ENCODE measurements at places on chromosomes 2 and 18.

DNA sequence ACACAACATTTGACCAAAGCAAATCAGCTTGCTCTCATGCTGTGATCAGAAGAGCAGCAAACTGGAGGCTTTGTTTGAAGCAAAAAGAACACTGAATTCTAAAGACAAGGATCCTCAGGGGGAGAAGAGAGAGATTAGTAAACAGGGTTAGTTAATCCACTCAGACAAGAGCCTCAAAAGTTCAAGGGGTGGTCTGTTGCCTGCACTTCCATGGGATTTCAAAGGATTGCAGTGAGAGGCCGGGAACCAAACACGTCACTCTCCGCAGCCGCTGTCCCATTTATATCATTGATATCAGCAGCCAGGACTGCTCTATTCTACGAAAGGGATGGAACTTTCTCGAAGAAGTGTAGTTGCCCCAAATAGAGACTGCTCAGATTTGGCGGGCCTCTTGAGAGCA is 97.8 kb upstream of the SP3 start:
- no peak for DNase-seq

DNA sequence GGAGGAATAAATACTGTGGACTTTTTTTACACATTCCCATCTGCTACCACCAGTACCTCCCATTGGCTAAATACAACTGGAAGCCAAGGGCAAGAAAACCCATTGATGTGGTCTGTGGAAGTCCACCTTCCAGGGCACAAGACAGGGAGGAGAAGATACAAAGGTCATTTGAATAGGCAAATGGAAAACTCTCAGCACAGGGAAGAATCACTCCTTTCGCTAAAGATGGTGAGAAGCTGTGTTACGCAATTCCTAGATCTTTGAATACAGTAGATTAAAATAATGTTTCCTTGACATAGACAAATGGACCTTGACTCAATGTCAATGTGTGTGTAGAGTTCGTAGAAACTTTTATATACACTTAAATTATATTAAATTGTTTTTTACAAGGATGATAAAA is 70.9 kb upstream of the ERBB4 start:
- no peak for DNase-seq

DNA sequence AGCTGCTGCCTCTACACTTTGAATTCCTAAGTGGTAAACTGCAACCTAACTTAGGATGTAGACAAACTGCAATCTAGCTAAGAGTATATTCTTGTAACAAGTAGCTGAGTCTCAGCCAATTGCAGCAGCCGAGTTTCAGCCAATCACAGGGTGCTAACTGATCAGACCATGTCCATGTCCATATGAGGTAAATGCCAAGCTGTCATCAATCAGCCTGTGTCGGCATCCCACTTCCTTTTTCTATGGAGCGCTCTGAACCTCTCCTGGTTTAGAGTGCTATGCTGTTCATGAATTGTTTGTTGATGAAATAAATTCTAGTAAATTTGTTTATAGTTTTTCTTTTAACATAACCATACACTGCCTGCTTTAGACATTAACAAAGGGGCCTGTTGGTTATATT is 408.8 kb downstream of the NBAS start:
- no peak for DNase-seq

- no peak for DNase-seq
These were observed 32.7 kb upstream of the FHL2 start for GRCh38 chr2:105431367-105432043.

- DNase-seq, result no peak
These were observed 126.8 kb upstream of the LGALSL start for GRCh38 chr2:64327129-64327509.

DNA sequence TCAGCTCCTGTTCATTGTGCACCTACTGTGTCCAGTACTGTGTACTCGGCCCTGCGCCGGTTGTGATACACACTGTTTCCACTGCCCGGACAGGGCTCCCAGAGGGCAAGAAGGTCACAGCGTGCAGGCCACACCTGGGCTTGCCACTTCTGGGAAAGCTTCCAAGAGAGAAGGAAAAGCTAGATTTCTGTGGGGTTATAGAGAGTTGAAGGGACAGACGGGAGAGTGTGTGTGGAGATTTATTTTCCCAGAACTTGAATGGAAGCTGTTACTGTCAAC is 3.8 kb upstream of the CNDP1 start:
- DNase-seq, result no peak

- no peak for DNase-seq
These were observed 14.3 kb upstream of the PIEZO2 start for GRCh38 chr18:11163665-11164064.

DNA sequence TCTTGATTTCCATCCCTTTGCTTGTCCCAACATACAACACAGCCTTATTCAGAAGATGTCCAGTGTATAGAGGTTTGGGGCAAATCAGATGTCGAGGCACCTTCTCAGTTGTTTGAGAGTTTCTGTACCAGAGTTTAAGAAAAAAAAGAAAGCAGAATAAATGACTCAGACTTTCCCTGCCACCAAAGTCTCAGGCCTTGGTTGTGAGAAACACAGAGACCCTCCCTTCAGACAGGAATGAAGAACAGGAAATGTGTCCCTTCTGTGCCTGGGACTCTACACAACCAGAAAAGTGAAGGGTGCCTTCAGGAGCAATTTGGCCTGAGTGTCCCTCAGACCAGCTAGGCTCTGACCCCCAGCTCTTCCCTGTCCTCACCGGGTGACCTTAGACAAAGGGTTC is 37.3 kb upstream of the REL start:
- DNase-seq, result no peak

GRCh38 chr2:36480636-36481035 is 117.3 kb downstream of the FEZ2 start:
- DNase-seq, result no peak

- DNase-seq, result no peak
These were observed 260.9 kb downstream of the PHLPP1 start for GRCh38 chr18:62976227-62976626.

DNA sequence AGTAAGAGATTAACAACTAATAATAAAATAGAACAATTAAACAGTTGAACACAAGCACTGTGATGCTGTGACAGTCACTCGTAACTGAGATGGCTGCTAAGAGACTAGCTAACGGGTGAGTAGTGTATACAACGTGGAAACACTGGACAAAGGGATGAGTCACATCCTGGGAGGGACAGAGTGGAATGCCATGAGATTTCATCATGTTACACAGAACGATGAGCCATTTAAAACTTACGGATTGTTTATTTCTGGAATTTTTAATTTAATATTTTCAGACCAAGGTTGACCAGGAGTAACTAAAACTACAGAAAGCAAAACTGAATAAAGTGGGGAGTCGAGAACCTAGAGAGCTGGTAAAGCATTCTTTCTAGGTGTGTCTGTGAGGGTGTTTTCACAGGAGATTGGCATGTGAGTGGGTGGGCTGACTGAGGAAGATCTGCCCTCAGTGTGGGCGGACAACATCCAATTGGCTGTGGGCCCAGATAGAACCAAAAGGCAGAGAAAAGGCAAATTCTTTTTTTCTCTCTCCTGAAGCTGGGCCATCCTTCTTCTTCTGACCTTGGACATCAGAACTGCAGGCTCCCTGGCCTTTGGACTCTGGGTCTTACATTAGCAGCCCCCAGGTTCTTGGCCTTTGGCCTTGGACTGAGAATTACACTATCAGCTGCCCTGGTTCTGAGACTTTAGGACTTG is 14.6 kb downstream of the TMSB10 start:
- DNase-seq, result peak; percentile 62

DNA sequence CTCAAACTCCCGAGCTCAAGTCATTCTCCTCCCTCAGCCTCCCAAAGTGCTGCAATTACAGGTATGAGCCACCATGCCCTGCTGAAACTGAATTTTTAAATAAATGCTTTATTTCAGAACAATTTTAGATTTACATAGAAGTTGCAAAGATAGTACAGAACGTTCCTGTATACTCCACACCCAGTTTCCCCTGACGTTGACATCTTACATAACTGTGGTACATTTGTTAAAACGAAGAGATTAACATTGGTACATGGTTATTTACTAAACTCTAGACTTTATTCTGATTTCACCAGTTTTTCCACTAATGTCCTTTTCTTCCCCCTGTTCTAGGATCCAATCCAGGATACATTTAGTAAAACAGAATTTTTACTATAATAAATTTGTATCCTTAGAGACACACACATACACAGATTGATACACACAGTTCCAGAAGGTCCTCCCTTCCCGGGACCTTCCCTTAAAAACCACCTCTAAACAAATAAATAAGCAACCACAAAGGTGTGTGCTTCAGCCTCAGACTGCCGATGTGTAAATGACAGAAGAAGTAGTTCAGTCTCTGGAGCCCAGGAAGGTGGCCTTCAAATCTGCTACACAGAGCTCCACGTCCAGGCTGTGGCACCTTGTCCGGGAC is 6.9 kb downstream of the NEU2 start:
- no peak for DNase-seq

DNA sequence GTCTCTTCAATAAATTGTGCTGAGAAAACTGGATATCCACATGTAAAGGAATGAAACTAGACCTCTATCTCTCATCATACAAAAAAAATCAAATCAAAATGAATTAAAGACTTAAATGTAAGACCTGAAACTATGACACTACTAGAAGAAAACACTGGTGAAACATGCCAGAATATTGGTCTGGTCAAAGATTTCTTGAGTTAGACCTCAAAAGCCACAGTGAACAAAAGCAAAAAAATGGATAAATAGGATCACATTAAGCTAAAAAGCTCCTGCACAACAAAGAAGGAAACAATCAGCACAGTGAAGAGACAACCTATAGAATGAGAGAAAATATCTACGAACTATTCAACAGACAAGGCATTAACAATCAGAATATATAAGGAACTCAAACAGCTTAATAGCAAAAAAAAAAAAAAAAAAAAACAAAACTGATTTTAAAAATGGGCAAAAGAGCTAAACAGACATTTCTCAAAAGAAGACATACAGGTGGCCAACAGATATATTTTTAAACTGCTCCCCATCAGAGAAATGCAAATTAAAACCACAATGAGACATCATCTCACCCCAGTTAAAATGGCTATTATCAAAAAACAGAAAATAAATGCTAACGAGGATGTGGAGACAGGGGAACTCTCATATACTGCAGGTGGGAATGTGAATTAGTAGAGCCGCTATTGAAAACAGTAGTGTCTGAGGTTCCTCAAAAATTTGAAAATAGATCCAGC is 66.3 kb downstream of the NCKAP1 start:
- DNase-seq, result no peak

DNA sequence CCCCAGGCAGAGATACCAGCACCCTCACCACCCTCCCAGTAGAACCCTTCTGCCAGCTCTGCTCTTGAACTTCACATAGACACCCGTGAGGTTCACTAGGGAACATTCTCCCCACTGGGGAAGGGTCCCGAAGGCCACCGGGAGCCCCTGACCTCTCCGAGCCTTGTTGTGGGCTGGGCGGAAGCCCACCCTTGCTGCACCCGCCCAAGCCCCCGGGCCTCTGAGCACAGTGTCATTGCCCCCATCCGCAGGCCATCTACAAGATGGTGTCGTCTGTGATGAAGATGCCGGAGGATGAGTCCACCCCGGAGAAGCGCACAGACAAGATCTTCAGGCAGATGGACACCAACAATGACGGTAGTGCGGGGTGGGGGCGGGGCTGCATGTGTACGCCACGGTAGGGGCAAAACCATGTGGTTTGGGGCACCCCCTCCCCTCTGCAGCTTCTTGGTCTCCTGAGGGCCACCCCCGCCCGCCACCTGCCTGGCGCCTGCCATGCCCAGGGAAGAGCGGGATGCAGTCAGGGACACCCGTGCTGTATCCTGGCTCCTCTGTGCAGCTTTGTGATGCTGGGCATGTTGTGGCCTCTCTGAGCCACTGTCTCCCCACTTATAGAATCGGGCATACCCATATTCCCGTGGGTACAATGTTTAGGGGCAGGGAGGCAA is 25.3 kb downstream of the ODC1 start:
- no peak for DNase-seq

GRCh38 chr2:124048664-124049063 is 23.6 kb downstream of the CNTNAP5 start:
- DNase-seq, result no peak

DNA sequence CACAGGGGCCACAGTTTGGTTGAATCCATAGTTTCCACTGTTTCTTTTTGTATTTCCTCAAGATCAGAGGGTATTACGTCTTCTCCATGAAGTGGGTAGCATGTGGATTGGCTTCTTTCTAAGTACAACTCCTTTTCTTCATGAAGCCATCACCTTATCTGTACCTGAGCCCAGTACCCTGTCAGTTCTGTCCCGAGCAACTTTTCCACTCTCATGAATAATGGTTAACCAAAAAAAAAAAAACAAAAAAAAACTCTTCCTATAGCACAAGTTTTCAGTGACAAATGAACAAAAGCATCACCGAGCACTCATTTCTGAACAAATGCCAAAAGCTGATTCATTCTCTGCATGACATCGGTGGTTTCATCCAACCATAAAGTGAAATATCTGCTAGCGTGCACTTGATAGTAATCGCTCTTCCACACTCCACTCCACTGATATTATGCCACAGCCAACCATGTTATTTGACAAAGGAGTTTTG is 53.0 kb upstream of the CCDC150 start:
- no peak for DNase-seq

GRCh38 chr18:26376105-26376504 is 149.9 kb downstream of the TAF4B start:
- no peak for DNase-seq

- no peak for DNase-seq
These were observed 570.1 kb upstream of the SYT4 start for GRCh38 chr18:43847164-43848091.
